ENCODE measurements at places on chromosomes 11 and 22.

DNA sequence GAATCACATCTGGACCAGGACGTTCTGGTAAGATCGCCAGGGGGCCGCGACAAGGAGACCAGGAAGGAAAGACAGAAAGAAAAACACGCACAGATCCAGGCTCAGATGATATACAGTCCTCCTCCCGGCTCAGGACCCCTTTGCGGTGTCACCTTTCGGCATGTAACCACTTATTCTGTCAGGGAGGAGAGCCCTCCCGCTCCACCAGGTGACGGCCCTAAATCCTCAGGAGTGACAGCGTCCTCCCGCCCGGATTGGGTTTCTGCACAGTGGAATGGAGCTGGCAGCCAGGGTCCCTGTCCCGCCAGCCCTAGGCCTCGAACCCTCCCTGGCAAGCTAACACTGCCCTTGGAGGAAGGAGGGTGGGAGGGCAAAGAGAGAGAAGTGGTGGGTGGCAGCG, 24.3 kb upstream of the KCNQ1OT1 start:
- no peak for DNase-seq

DNA sequence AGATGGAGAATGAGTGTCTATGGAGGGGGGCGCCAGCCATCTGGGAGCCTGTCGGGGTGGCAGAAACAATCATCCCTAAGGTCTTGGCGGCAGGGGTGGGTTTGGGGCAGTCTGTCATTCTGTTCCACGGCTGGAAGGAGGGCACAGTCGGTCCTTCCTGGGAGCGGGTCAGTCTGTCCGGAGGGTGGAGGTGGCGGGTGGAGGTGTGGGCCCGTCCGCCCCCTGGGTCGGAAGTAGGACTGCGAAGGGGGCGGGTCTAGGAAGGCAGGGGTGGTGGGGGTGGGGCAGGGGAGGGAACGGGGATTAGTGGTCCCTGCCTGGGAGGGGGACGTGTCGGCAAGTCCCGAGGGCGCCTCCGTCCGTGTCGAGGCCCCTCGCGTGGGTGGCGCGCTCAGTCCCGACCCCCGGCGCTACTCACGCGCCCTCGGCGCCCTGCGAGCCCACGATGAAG, 461 bp downstream of the TBC1D10A start:
- DNase-seq = no peak

- no peak for DNase-seq
Observed at GRCh38 chr22:16915701-16916100, 90.5 kb upstream of the XKR3 start.

GRCh38 chr11:116473790-116474346, 298.9 kb downstream of the BUD13 start:
- DNase-seq = no peak

- no peak for DNase-seq
Observed at GRCh38 chr11:78548911-78549590, 25.6 kb downstream of the NARS2 start.

DNA sequence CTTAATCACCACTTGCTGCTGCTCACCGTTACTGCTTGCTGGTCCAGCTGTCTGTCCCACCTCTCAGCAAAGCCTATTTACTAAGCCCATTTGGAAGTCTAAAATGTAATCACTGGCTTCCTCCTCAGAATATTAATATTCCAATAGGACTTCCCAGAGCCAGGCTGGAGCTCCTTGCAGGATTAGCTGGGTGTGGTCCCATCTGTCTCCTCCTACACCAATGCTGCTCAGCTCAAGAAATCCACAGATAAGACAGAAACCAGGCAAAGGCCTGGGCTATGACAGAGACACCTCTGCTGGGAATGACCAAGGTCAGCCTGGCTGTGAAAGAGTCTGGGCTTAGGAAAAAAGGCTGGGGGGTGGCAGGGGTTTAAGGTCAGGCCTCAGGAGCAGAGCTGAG, 317.8 kb downstream of the BUD13 start:
- DNase-seq = no peak

GRCh38 chr11:112113539-112114457, 27.1 kb downstream of the SDHD start:
- DNase-seq = no peak

DNA sequence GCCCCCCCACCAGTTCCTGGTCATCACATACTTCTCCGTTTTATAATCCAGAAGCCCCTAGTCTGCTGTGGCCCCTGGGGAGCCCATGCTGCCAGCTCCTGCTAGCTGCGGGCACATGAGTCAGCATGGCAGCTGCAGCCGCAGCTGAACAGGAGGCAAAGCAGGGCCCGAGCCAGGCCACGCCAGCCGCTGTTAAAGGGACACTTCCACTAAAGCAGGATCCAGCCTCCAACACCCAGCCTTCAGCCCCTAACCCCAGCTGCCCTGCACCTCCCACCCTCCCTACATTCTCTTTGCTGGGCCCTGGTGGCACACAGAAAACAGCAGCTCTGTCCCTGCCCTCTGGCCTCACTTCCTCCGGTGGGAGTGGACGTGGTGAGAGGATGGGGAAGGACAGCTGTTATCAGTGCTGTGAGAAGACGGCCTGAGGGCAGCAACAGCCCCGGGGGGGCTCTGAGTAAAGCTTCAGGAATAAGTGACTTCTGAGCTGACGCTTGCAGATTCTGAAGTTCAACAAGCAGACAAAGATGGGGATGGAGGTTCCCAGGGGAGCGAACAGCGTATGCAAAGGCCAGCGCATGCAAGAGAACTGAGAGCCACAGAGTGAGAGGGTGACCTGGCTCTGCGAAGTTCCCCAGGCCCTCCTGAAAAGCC, 688 bp upstream of the LRRC74B start:
- DNase-seq = no peak

DNA sequence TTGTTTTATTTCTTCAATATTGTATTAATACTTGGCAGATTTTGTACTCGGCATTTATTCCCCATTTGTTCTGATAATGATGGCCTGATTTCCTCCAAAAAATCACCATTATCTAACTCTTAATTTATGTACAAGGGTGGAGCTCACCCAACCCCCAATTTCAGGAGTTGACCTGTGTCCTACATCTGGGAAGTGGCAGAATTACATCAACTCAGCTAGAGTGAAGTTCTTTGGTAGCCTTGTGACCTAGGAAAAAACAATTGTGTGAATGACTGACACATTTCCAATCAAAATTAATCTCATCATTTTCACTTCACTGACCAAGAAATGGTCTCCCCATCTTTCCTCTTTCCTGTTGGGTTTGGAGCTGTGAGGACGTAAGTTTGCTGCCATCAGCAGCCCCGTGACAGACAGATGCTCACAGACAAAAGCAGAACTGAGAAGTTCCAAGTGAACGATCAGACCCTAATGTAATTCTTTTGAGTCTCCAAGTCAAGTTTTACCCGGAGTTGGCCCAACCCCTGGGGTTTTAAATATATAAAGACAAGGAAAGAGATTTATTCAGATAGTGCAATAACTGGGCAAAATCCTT, 16.6 kb upstream of the MS4A6E start:
- no peak for DNase-seq

DNA sequence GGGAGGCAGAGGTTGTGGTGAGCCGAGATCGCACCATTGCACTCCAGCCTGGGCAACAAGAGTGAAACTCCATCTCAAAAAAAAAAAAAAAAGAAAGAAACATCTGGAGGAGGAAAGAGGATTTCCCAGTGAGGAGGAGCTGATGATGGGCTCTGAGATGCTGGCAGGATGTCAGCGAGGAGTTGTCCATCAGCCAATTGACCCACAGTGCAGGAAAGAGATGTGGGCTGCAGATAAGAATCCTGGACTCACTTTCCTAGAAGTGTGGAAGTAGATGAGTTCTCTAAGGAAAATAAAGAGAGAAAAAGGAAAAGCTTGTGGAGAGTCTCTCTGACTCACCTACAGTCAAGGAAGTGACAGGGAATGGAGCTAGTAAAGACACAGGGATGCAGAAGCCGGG, 9.7 kb downstream of the IZUMO1R start:
- DNase-seq = no peak

DNA sequence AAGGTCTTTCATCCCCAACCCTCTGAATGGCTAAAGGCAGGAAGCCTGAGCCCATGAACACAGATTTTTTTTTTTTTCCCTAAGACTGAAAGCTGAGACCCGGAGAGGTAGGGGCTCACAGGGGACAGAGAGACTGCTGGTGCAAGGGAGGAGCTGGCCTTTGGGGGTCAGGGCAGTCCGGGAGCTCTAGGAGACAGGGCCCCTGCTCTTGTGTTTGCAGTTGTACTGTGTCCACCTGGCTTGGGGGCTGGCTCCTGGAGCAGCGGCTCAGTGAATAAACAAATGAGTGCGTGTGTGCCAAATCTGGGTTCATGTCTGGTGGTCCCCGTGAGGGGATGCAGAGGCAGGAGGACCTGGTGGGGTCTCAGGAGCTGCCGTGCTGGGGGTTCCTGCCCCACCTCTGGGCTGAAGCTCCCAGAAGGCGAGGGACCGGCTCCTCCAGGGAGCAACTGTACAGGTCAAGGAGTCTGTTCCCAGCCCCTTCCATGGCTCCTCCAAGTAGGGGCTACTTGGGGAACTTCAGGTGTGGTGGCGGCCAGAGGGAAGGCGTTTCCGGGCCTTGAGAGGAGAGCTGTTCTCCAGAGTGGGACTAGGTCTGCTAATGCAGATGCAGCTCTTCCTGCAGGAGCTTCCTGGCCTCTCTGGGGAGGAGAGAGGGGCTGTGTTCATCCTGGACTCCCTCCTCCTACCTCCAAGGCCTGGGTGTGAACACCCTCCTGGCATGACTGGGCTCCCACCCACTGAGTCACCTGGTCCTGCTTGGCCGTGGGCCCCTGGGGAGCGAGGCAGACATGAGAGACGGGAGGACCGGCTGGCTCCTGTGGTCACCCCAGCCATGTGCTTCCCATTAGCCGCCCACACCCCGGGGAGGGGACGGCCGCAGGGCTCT, 57.6 kb downstream of the FBXO7 start:
- DNase-seq = no peak
